ENCODE measurements at places on chromosomes 1 and 21.
A peak's percentile ranks its signal among the peaks of the same experiment; 100 is the strongest.

DNA sequence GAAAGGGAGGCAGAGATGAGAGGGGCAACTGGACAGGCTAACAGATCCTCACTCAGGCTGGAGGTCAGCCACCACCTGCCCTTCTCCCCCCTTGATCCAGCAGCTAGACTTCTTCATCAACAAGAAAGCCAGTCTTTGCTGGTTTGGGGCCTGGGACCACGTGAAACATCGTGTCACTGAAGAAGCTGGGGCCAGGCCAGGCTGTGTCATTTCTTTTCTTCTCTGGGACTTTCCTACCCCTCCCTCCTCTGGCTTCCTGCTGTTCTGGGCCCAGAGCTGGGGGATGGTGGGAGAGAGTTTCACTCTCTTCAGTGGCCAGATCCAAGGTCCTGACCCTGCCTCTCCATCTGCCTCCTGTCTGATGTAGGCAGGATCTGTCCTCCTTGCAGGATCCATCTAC lies 18.1 kb upstream of the SLC26A9 start:
- no peak for DNase-seq

DNA sequence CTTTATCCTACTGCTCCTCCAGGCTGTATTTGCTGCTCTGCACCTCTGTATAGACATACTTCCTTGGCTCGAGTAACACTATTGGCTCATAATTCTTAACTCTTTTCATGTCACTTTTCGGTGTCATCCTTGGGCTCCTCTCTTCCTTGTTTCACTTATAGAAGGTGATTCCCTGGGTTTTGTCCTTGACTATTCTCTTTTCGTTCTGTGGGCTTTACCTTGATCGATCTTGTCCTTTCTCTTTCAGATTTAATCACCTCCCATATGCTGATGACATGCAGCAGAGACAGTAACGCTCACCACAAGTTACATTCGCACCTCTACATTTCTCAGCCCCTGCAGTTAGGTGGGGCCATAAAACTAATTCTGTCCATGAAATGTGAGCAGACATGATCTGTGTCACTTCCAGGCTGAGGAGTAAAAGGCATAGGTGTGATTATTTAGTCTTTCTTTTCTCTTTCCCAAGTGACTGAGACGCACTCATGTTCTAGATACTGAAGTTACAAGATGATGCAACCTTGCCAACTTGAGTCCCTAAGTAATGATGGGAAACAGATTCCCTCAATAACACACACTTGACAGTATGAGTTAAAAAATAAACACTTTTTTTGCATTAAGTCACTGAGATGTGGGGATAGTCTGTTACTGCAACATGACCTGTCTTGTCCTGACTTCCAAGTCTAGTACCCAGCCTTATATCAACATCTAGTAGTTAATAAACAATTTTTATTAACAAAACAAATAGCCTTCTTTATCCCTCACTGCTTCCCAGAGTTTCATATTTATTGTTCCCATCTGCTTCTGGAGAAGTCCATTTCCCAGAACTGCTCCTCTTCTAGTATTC lies 49.9 kb upstream of the HAO2 start:
- DNase-seq, result no peak

DNA sequence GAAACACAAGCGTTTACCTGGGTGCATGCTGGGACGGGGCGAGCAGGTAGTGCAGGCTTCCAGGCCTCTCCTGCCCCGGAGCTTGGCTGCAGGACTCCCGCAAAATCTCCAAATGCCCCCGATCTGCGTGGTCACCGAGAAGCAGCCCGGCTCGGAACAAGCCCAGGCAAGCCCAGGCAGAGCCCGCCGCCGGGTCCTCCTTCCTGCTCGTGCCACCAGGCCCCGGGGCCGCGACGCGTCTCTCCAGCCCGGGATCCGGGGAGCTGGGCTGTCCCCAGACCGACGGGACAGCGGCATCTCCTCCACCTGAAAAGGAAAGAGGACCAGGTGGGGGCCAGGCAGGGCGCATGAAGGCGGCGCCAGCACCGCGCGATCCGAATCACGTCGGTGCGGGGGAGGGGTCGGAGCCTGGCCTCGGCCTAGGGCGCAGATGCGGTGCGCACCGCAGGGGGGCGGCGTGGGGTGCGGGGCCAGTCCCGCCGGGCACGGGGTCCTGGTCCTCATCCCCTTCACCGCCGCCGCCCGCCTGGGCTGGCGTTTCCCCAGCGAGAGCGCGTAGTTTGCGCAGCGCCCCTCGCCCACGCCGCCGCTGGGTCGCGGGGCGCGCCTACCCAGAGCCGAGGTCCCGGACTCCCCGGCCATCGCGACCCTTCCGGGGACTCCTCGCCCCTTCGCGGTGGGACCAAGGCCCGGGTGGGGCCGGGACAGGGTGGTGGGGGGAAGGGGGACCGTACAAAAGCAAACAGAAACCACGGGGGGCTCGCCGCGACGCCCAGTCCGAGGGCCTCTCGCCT lies 52.4 kb upstream of the H6PD start:
- DNase-seq, result no peak

DNA sequence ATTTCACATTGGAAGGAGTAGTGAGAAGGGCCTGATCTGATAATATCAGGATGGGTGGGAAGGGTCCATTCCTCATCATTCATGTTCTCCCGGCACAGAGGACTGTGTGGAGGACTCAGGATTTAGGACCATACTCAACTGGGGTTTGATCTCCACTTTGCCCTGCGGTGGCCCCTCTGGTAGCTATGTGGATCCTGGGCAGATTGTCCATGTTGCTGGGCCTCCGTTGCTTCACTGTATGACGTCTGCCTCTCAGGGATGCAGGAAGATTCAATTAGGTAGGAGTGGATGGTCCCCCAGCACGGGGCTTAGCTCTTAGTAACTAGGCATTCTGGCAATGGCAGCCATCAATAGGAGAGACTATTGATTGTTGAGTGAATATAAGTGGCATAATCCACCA lies 2.3 kb downstream of the ETS2 start:
- no peak for DNase-seq

DNA sequence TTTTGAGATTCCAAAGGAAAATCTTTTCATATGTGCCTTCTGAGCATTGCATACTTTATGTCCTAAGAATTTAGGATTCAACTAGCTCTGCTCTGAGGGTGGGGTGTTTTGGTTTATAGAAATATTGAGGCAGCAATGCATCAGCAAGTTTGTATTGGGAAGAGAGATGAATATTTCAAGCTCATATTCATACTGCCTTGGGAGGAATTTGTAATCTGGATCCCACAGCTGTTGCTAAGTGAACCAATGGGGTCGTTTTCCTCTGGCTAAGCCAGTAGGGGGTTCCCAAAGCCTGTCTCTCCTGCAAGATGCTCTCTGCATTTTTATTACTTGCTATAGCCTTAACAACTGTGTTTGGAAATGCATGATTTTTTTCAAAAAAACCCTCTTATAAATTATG lies 130.6 kb downstream of the SNX7 start:
- DNase-seq, result peak; percentile 21

DNA sequence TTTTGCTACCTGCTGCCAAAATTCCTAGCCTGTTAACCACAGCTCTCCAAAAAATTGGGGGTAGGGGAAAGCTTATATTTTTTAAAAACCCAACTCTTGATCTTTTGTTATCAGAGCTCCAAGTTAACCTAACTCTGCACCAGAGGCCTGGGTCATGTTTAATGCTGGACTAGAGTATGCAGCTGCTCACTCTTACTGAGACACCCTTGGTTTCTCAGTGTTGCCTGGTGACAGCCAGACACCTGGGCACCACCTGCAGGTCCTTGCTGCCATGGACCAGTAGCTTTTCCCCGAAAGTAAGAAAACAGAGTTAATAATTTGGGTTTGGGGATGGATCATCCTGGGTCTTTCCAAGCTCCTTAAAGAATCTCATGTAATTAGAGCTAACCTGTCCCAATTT lies 30.1 kb downstream of the KCNJ6 start:
- DNase-seq, result no peak

- DNase-seq, result no peak
These were observed 248.9 kb upstream of the ADGRL4 start for GRCh38 chr1:79255421-79255820.

GRCh38 chr1:196723325-196724185 lies 51.1 kb upstream of the CFHR3 start:
- DNase-seq, result peak; percentile 31

GRCh38 chr1:234270581-234271242 lies 102.5 kb upstream of the COA6 start:
- no peak for DNase-seq

DNA sequence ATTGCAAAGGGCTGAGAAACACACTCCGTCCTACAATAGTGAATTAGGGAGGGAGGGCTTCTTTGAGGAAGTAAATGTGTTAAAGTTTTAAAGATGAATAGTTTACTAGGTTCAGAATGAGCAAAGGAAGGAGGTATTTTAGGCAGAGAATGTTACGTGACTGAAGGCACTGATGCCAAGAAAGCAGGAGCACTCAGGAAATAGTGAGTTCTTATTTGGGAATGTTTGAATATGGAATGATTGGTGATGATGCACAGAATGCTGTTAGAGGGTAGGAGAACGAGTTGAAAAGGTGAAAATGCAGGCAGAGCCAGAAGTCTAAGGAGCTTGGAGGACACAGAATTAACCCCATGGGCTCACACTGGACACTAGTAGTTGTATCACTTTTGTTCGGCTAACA lies 108.0 kb downstream of the NRIP1 start:
- DNase-seq, result no peak
